Activated CD8-positive, alpha-beta memory T cell treated with anti-CD3 and anti-CD28 coated beads for 48 hours (primary cell): ENCODE measurements at places on chromosomes 7 and 10.

DNA sequence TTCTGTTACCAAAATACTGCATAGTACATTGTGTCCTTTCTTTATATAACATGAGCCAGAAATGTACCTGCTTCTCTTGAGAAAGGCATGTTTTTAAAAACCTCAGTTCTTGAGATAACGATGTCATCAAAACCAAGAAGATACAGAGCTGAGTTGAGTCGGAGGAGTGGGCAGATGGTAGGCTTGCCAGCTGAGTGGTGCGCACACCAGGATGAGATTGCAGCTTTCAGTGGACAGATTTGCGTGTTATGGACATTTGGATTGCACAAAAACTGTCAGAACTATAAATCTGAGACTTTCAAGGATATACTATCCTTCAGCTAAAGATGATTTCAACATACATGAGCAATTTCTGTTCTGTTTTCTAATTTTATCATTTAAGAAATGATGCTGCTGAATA lies 25.0 kb downstream of the PRKAR2B start:
- no peak for DNase-seq

GRCh38 chr10:79148452-79149344 lies 79.9 kb downstream of the ZMIZ1 start:
- DNase-seq: no peak

DNA sequence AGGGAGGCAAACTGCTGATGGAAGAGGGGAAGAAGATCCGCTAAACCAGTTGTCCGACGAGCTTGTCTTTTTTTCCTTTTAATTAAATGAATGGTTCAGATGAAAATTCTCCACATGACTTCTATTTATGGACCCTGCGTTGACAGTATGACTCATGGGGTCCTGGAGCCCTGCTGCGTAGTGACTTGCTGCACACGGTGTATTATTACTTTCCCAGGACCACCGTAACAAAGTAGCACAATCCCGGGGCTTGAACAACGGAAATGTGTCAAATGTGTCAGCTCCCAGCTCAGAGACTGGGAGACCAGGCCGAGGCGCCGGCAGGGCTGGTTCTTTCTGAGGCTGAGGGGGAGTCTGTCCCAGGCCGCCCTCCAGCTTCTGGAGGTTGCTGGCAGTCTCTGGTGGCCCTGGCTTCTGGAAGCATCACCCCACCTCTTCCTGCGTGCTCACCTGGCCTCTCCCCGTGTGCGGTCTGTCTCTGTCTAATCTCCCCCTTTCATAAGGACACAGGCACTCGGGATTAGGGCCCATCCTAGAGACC lies 33.8 kb upstream of the MNX1 start:
- DNase-seq: no peak

- DNase-seq: peak; percentile 34
Measured at GRCh38 chr10:70925377-70926225, 37.2 kb upstream of the PCBD1 start.

GRCh38 chr10:36681751-36682632 lies 443.4 kb upstream of the ANKRD30A start:
- no peak for DNase-seq

- DNase-seq: no peak
Measured at GRCh38 chr7:74012842-74013249, 15.1 kb upstream of the ELN start.

DNA sequence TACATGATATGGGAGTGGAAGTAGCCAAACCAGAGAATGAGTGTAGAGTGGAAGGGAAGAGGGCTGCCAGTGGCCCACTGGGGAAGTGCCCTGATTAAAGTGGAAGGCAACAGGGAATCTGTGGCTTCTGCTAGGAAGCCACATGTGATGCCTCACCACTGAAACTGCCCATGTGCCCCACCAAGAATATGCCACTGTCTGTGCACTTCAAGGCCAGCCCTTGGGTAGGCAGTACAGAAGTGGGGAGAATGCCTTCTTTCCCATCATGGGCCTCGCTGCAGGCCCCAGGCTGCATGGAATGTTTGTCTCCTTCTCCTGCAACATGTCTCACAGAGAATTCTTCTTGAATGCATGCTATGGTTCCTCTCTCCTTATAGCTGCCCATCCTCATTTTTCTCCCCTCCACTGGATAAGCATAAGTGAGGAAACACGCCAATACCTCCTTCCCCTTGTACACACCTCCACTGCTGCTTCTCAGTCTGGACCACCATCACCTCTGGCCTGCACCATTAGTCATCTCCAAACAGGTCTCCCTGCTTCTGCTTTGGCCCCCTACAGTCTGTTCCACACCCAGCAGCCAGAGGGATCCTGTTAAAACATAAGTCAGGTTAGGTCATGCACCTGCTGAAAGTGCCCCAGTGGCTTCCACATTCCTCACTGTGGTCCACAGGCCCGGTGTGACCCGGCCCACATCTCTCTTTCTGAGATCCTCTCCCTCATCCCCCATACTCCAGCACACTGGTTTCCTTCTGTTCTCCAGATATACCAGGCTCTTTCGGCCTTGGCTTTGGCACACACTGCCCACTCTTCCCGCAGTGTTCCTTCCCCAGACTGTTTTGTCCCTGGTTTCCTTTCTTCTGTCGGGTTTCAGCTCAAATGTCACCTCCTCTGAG lies 37.1 kb downstream of the SNX10 start:
- no peak for DNase-seq

- DNase-seq: no peak
Measured at GRCh38 chr10:43044961-43045621, 31.8 kb upstream of the RET start.

GRCh38 chr10:47305566-47305965 lies 5.6 kb downstream of the GDF10 start:
- no peak for DNase-seq

- no peak for DNase-seq
Measured at GRCh38 chr10:30436191-30436611, 2.2 kb downstream of the MAP3K8 start.

DNA sequence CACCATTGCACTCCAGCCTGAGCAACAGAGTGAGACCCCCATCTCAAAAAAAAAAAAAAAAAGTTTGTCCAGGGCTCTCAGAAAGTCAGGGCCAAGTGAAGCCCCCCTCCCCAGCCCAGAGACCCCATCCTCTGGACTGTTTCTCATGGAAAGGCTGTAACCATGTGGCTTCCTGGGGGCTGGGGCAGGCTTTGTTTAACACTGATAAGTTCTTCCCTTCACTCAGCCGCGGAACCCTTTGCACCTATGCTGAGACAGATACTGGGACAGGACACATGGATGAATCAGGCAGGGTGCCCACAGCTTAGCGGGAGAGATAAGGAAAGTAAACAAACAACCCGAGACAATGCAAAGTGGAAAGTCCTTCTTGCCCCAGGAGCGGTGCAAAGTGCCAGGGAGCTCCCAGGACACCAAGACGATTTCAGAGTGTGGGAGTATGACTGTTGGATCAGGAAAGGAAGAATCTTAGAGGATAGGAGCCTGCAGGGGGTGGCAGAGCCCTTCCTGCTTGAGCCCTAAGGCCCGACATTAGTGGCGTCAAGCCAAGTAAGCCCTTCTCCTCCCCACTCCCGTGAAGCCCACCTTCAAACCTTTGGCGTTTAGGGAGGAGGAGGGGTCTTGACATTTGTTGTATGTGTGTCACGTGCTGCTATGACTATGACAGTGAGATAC lies 11.6 kb downstream of the MLXIPL start:
- no peak for DNase-seq

DNA sequence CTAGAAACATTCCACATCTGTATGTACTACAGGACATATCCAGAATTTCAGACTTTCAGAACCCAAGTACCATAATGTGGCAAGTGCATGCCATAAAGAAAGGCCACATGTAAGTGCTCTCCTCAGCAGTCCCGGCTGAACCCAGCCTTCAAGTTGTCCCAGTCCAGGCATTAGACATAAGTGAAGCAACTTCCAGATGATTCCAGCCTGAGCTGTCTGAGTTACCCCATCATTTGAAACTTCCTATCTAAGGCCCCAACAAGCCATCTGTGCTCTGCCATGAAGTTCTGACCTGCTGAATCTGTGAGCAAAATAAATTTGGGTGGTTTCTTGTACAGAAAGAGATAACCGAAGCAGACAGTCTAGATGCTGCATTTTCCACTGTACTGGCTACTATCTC lies 218.8 kb downstream of the IPMK start:
- DNase-seq: no peak

- DNase-seq: no peak
Measured at GRCh38 chr10:87058171-87058570, 36.5 kb downstream of the GLUD1 start.

DNA sequence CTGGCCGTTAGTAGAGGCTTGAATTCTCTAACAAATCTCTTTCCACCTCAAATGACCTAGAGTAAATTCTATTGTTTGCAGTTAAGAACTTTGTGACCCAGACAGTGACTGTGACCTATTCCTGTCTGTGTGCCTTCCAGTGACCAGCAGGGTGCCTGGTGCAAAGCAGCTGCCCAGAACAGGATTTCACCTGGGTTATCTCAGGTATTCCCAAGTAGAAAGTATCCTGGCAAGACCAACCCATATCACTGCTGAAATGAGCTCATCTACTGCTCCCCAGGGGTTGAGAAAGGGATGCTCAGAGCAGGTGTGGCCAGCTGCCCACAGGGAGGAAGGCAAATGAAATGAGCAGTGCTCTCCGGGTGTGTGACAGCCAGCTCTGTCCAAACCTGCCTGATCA lies 2.1 kb upstream of the MSMB start:
- DNase-seq: no peak

GRCh38 chr7:8699875-8700624 lies 266.6 kb downstream of the NXPH1 start:
- DNase-seq: no peak

- DNase-seq: no peak
Measured at GRCh38 chr10:25627606-25628005, 306.4 kb upstream of the MYO3A start.

GRCh38 chr7:75555736-75556135 lies 63.6 kb downstream of the SPDYE5 start:
- DNase-seq: no peak

- DNase-seq: no peak
Measured at GRCh38 chr10:70885481-70885880, 2.9 kb downstream of the PCBD1 start.

DNA sequence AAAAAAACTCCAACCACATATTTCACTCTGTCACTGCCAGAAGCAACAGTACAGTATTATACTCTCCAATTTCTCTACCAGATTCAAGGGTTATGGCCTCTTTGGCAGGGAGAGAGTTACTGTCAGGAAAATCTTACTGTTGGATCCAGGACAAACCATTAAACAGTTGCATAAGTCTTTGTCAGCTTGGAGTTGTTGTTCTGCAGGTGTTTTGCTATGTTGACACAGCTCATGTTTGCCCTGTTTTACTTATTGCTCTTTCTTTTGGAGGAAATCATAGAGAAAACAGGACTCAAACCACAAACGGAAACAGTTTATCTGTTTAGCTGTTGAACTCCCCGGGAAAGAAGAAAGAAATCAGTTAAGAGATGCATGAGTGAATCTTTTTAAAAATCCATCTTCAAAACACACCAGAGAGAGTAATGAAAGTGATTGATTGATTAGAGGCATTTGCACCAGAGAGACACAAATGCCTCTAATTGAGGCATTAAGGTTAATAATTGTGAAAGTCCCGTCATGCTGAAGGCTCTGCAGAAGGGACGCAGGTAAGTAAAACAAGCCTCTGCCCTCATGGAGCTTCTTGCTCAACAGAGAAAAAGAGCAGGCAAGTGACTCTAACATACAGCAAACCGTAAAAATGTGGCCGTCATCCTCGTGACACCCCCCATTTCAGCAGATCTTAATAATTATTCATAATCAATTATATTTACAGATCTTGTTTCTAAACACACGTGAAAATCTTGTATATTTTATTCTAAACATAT lies 38.7 kb upstream of the ARHGAP21 start:
- DNase-seq: no peak

GRCh38 chr7:55207436-55208125 lies 157.6 kb upstream of the LANCL2 start:
- no peak for DNase-seq

DNA sequence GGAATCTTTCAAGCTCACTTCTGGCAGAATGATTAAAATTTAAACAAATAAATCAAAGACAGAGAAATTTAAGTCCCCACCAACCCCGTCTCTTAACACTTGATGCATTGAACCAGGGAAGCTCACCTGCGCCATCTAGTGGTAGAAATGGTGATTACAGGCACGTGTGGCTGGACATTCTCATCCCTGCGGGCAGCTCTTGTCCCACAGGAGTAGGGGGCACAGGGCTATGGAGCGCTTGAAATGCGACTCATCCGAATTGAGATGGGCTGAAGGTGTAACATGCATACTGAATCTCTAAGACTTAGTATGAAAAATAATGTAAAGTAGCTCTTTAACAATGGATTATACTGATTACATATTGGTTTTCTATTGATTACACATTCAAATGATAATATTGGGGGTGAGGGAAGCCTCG lies 24.8 kb upstream of the SLIT1 start:
- DNase-seq: no peak

DNA sequence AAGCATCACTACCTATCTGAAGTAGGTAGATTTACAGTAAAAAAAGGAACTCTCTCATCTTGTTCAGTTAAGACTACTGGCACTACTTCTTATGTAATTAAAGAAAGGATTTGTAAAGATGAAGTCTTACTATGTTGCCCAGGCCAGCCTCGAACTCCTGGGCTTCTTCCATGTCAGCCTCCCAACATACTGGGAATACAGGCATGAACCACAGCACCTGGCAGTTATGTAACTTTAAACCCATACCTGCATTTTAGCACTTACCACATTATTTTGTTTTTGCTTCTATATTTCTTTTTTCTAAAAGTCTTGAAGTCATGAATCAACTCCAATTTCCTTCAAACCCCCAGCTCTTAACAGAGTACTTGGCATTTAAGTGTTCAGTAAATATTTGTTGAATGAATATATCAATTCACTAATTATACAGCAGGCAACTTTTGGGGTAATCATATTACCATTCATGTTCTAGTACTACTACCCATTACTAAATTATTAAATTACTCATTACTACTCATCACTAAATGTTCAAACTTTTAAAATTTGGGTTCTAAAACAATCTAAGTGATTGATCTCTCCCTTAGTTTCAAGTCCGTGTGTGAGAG lies 31.6 kb upstream of the CCDC71L start:
- no peak for DNase-seq

- DNase-seq: no peak
Measured at GRCh38 chr10:35194471-35194870, 67.8 kb downstream of the CREM start.

- no peak for DNase-seq
Measured at GRCh38 chr10:110011681-110012080, 3.9 kb downstream of the ADD3 start.

DNA sequence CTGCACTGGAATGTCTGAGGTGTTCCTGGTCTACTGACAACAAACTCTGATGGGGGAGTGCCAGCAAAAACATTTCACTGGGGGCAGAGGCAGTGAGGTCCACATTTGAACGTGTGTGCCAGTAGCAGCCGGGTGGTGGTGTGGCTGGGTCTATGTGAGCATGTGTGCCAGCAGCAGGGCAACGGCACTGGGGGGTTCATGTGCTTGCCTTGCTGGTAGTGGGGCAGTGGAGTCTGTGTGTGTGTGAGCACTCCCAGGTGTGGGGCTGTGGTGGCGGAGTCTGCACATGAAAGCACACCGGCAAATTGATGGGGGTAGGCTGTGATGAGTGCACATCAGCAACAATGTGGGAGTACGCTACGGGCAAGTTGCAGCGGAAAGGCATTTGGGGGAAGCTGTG lies 49.4 kb upstream of the SORCS1 start:
- DNase-seq: no peak

- DNase-seq: no peak
Measured at GRCh38 chr7:149310113-149310836, 48.3 kb downstream of the ZNF783 start.
